ENCODE measurements at places on chromosomes 5 and 9.
A peak's percentile ranks its signal among the peaks of the same experiment; 100 is the strongest.

- DNase-seq = no peak
Measured at GRCh38 chr5:43634621-43635020, 31.6 kb downstream of the NNT start.

DNA sequence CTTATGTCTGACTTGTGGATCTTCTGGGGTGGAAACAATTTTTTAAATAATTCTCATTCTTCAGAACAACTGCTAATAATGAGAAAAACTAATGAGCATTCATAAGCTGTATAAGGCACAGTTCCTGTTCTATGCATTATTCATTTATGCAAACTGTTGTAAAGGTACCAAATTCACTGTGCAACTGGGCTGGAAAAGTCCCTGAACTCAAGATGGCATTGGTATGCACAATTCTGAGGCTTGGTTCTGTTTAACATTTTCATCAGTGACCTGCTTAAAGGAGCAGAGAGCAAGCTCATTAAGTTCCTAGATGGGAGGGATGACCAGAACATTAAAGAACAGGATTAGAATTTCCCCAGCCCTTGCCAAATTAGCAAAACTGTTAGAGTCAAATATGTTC, 104.5 kb downstream of the RFK start:
- no peak for DNase-seq

DNA sequence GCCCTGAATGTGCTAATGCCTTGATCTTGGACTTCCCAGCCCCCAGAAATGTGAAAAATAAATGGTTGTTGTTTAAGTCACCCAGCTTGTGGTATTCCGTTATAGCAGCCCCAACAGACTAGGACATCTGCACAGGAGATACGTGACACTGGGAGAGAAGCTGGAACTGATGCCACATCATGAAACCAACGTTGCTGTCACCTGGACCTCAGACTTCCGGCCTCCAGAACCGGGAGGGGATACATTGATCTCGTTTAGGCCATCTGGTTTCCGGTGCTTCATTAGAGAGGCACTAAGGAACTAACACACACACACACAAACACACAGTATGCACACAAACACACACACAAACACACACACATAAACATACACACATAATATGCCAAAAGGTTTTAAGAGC, 75.0 kb upstream of the ICE1 start:
- DNase-seq = no peak

GRCh38 chr5:102554082-102554481, 55.3 kb upstream of the SLCO6A1 start:
- peak; percentile 13 for DNase-seq

- DNase-seq = peak; percentile 21
Measured at GRCh38 chr9:17793713-17794622, 215.1 kb downstream of the SH3GL2 start.

DNA sequence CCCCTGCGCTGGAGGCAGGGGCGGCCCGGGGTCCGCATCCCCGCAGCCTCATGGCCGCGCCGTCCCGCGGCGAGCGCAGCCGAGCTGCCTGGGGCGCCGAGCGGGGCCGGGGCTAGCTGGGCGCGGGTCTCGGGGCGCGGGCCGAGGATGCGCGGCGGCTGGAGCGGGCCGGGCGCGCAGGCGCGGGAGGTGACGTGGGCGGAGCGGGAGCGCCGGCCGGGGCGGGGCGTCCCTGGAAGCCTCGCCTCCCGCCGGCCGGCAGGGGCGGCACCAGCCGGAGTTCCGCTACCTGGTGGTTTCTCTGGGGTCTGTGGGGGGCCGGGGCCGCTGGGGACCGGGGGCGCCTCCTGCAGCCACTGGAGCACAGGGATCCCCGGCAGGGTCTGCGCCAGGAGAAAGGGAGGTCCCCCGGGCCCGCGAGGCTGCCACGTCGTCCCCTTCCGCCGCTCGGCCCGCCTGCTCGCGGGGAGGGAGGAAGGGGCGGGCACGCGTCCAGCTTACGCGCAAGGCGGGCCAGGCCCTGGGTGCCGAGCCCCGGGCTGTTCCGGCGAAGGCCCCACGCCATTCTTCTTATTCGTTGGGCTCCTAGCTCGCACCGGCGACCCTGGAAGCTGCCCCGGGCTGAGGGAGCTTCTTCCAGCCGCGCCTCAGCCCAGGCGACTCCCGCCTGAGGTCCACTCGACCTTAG, at the start of gene LPCAT1:
TSS of gene LPCAT1 (minus strand) at position 168 of the 688 bp plus-strand sequence. CDS start at position 52, 116 bp downstream.
- peak; percentile 86 for DNase-seq

- DNase-seq = no peak
Measured at GRCh38 chr9:109399258-109399767, 78.5 kb upstream of the EPB41L4B start.

- DNase-seq = no peak
Measured at GRCh38 chr9:80097476-80097875, 525.7 kb downstream of the TLE4 start.

- no peak for DNase-seq
Measured at GRCh38 chr5:147989994-147990393, 73.8 kb upstream of the SPINK5 start.

GRCh38 chr5:170223906-170224305, 8.9 kb upstream of the C5orf58 start:
- DNase-seq = no peak

DNA sequence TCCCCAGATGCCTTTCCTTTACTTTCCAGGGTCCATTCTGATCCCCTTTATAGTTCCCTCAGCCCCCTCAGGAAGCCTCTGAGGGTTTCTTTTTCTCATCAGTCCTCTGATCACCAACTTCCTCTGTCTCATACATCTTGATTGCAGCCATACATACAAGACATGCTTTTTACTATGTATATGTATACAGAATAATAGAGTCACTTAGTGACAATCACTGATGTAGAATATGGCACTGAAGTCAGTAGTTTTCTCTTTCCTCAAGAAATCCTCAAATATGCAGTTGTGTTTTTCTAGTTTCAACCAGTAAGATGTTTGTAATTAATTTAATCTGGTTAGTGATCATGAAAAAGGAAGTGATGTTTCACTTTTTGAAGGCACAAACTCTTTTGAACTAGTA, 364.1 kb downstream of the MAN2A1 start:
- DNase-seq = no peak

DNA sequence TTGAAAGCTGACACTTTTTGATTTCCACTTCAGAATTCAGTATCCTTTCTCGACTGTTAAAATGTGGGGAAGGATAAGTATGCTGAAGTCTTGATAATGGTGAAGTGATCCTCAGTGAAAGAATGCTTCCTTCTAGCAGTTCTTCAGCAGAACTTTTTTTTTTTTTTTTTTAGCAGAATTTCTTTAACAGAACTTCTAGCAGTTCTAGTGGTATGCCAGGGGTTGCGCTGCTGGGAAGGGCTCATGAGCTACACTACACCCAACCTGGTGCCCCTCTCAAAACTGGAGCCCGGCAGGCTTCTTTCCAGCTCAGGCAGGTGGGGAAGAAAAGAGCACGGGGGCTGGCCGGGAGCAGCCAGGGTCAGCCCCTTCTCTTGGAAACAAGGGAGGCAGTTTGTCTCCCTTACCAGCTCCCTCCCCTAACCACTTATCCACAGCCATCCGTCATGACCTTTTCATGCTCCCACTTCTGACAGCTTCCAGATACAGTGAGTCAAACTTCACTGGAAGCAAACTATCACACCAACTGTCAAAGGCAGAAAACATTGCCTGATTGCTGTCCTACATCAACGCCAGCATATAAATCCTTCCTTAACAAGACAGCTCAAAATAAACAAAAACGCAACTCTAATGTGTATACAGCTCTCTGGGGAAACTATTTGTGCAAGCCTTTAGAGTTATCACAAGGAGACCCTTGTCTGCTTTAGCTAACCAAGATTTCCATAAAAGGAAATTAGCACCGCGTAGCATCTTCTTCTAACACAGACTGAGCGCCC, 211.5 kb downstream of the GAPVD1 start:
- peak; percentile 56 for DNase-seq

DNA sequence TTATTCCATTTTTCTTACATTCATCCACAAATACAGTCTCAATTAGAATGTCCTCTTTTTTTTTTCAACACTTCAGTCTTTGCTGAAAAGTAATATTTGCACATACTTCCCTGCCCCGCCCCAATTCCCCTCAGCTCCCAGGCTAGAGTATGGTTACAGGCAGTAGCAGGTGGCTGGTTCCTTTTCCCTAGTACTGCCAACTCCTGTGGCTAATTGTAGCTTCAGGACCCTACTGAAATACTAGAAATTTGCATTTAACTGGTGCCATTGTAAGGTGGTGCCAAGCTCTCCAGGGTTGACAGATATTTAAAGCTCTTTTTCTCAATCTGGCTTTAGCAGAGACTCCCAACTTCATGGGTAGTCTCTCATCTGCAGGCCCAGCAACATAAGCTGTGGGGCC, 80.3 kb downstream of the FAM81B start:
- DNase-seq = no peak

- DNase-seq = no peak
Measured at GRCh38 chr9:18362901-18363685, 110.9 kb upstream of the ADAMTSL1 start.

DNA sequence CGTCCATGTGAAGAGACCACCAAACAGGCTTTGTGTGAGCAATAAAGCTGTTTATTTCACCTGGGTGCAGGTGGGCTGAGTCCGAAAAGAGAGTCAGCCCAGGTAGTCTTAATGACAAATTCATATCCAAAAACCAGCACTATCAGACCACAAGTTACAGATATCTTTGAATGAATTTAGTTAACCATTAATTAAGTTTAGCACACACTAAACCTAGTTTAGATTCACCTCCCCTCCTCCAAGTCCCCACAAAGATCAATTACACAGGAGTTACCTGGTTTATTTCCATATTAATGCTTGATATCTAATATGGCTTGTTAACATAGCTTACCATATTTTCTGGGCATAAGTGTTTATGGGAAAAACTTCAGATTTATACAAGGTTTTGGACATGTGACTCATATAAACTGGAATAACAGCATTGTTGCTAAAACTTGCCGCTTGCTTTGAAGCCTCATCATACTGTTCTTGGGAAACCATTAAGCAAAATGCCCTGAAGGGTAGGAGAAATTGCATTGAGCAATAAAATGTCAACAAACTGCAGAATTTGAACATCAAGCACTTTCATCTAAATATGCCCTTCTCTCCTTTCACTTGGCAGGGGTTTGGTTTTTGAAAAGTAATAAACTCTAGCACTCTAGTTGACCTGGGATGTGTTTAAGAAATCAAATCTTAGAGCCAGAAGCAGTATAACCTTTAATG, 166.9 kb downstream of the SNCAIP start:
- no peak for DNase-seq

- peak; percentile 27 for DNase-seq
Measured at GRCh38 chr5:174601946-174602345, 122.4 kb upstream of the MSX2 start.

DNA sequence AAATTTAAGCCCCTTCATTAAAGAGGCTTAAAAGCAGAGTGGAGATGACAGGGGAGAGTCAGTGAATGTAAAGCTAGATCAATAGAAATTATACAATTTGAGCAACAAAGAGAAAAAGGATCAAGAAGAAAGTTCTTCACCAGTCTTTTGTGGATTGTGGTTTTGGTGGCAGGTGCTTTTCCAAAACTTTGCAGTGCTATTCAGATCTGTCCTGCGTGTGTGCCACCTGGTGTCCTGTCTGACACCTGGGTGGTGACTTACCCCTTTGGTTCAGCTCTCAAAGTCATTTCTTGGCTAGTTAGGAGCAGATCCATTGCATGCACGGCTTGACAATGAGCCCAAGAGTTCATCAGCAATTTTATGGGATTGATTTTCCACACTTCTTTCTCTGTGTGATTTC, 69.4 kb downstream of the SREK1 start:
- no peak for DNase-seq

DNA sequence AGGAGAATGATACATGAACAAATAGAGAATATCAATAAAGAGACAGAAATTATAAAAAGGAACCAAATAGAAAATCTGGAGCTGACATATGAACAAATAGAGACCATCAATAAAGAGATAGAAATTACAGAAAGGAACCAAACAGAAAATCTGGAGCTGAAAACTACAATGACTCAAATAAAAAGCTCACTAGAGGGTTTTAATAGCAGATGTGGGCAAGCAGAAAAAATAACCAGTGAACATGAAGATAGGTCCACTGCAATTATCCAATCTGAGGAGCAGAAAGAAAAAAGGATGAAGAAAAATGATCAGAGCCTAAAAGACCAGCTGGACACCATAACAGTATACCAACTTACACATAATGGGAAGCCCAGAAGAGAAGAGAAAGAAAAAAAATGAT, 353.7 kb downstream of the ARL15 start:
- DNase-seq = no peak

DNA sequence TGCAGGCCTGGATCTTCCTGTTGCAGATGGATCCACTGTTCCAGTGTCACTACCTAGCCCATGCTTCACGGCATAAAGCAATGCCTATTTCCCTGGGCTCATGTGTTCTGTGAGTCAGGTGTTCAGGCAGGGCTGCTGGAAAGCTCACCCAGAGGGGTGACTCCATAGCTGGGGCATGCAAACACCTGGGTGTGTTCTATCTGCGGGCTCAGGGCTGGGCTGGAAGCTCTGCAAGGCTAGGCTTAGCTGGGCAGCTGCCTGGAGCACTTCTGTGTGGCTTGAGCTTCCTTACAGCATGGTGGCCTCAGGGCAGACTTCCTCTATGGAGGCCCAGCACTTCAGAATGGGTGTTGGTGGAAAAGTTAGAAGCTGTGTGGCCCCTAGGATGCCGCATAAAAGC, 139.9 kb downstream of the GADD45G start:
- no peak for DNase-seq

GRCh38 chr5:133867341-133867740, 101.1 kb downstream of the C5orf15 start:
- DNase-seq = no peak

- DNase-seq = no peak
Measured at GRCh38 chr9:120724757-120725400, 10.6 kb upstream of the MEGF9 start.

- no peak for DNase-seq
Measured at GRCh38 chr5:122933956-122934355, 88.5 kb downstream of the SNX24 start.

GRCh38 chr9:710951-711745, 130.3 kb upstream of the DMRT1 start:
- no peak for DNase-seq

DNA sequence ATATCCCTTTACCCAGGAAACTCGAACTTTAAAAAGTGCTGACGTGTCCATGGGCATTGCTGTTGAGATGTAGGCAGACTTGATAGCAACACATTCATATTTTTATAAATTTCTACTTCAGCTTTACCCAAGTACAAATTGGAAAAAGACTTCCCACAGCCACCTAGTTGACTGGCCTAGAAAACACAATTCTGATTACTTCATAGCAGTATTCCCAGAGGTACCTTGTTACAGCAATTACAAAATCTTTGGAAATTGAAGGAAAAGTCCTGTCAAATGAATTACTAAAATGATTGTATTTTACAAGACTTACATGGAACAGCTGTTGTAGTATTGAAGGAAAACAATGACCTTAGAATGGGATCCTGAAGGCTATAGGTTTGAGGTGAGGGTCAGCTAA, 130.7 kb upstream of the NREP start:
- DNase-seq = no peak

Data from GM23338 (cell line).